Stimulated activated CD8-positive, alpha-beta memory T cell treated with anti-CD3 and anti-CD28 coated beads, Interleukin-12 subunit alpha, Interleukin-12 subunit beta, amount 100 ng/mL, for 1 hour (primary cell): ENCODE measurements at places on chromosomes 7 and 10.

- DNase-seq = no peak
Observed at GRCh38 chr7:128141683-128142195, 99.3 kb upstream of the LEP start.

DNA sequence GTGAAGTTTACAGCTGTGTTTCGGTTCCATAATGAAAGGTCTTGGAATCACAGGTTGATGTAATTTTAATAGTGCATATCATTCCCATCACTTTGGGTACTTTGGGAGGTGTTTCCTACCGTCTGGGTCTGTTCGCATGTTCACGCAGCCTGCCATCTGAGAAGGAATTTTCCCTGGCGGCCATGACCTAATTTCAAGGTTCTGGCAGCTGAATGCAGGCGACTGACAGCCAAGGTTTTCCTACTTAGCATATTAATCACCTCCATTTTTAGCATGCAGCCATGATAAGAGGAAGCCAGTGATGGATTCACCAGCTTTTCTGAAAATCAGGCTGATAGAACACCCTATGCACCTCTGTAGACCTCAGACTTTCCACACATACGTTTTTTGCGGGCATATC lies 319.1 kb upstream of the TMEM229A start:
- no peak for DNase-seq

GRCh38 chr7:38748056-38748610 lies 117.0 kb upstream of the AMPH start:
- DNase-seq = no peak

DNA sequence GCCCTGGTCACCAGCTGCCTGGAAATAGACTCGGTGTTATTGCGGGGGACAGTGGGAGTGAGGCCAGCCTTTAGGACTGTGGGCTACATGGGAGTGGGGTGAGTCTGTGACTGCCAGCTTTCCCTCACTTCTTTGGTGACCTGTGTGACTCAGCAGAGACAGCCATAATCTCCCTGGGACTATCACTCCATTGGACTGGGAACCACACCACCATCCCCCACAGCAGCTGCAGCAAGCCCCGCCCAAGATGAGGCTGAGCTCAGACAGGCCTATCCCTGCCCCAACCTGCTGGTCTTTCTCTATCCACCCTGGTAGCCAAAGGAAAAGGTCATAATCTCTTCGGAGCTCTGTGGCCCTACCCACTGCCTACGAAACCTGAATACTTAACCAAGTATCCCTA lies 263.2 kb downstream of the FZD1 start:
- DNase-seq = no peak

DNA sequence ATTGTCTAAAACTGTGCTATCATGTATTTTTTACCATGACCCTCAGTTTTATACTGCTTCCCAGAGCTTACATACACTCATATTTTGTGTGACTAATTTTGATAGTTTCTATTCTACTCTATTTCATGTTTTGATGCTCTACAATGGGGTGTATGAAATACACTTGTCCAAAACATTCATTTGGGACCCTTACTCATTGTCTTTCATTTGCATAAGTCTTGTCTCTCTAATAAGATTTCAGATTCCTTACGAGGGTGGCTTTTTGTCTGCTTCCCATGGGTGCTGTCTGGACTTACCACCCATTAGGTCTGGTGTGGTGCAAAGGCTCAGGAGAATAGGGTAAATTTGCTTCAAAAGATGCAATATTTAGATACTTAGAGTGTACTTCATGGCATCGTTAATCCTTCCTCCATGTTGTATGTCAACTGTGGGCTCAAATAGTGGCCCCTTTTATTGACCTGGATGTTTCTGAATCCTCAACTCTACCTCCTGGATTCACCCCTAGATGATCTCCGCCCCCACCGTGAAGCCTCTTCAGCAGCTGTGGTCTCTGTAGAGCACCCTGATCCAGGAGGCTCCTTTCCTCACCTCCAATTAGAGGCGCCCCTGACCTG lies 3.6 kb upstream of the GIMAP5 start:
- no peak for DNase-seq

- no peak for DNase-seq
Observed at GRCh38 chr10:119281581-119282071, 74.3 kb downstream of the GRK5 start.

GRCh38 chr10:101446947-101447346 lies 93.0 kb downstream of the BTRC start:
- no peak for DNase-seq

DNA sequence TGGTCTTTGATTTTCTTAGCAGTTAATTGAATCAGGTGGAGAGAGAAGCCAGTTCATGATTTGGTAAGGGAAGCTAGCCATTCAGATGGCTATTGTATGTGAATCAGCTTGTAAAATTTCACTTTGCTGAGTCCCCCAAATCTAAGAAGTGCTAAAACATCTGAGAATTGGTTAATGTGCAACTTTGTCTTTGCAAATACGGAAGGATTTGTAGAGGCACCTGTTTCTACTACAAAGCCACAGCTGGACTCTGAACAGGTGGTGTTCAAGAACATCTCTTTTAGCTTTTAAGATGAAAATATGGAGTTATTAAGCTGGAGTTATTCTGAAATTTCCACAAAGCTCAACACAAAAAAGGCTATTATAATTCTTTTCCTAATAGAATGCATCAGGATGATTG lies 132.6 kb downstream of the VPS50 start:
- no peak for DNase-seq

DNA sequence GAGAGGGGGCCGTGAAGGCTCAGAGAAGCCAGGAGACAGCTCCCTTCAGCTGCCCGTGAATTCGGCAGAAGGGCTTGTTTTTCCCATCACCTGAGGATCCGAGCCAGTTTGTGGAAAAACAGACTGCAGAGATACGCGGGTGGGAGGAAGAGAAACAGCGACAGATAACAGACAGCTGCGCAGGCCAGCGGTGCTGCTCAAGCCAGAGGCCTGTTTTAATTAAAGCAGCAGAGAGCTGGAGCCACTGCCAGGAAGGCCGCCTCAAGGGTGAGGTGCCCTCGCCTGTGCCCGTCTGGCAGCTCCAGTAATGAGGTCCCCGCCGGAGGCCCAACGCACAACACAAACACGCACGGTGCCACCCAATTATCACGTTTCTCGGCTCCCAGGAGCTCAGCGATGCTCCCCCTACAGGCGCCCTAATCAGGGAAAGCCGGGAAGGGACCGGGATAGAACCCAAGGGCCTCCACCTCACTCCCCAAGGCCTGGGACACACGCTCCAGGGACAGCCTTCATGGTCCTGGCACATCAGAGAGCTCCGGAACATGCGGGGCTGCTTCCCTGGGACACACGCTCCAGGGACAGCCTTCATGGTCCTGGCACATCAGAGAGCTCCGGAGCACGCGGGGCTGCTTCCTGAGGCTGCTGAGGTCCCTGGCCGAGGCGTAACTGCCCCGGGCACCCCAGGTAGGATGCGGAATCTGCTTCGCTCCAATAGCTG lies 60.6 kb upstream of the DNAAF5 start:
- DNase-seq = no peak

DNA sequence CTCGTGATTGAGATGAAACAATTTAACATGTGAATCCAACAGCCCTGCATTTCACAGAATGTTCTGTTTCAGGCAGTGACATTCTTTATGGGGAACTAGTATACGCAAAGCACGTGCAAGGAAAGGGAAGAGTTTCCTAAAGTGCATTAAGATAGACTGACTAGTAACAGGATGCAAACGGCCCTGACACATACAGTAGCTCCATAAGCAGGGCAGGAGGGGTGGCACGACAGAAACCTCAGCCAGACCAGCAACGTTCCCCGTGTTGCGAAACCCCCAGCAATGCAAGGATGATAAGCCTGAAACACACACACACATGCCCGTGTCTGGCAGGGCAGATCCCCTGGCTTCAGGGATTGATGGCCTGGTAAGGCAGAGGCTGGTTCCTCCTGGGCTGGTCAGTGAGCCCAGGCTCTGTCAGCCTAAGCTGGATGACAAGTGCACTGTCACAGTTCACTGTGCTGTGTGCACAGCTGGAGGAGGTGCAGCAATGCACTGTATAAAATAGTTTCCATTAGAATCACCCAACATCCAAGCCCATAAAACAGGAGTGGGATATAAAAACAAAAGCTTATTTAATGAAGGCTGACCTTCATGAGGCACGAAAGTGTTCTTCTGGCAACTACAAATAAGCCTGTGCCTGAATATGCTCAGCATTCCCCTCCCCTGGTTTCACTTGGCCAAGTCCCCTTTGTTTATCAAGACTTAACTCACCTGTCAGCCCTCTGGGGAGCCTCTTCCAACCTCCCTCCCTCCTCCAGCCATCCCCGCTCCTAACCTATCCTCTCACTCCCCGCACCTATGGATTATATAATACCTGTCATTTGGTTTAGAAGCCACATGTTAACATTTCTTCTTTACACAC lies 88.8 kb downstream of the GSAP start:
- DNase-seq = no peak

DNA sequence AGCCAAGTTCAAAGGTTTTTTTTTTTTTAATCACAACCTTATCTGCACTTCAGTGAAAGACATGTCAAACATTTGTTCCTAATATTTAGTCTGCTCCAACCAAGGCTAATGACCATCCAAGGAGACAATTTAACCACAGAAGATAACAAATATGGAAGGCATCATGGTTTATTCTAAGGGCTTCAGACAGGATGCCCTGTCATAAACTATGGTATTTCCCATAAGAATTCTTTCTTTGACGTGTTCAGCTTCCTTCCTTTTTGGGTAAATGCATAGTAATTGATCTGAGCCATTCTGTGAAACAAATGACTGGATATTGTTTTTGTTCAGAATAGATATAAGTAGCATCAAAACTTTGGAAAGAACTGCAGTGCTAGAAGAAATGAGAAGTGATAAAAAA lies 326.5 kb upstream of the AOAH start:
- DNase-seq = no peak

GRCh38 chr7:134548877-134549276 lies at the start of gene AKR1B15:
TSS of gene AKR1B15 (plus strand) at chr7:134549110. CDS start at chr7:134564620, 15,510 bp downstream.
- DNase-seq = no peak

DNA sequence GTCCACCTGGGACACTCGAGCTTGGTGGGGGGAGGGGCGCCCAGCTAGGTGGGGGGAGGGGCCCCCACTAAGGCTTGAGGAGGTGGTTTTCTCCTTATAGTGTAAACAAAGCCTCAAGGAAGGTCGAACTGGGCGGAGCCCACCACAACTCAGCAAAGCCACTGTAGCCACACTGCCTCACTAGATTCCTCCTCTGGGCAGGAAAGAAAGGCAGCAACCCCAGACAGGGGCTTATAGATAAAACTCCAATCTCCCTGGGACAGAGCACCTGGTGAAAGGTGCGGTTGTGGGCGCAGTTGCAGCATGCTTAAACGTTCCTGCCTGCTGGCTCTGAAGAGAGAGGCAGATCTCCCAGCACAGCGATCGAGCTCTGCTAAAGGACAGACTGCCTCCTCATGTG lies 133.1 kb downstream of the SNX13 start:
- DNase-seq = no peak

DNA sequence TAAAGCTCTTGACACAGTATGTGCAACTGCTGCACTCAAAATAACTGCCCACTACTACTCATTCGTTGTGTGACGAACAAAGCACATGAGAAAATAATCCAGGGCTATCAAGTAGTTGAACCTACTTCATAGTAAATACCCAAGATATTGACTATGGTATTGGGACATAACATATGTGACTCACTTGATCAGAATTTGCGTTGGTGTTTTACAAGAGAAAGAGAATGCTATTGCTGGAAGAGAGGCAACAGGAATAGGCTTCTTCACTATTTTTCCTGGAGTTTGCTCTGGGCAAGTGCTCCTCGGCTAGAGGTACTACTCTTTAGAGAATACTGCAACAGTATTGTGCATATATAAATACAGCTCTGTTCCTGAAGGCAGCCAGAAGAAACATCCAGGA lies 2.5 kb downstream of the DGKB start:
- no peak for DNase-seq

- DNase-seq = no peak
Observed at GRCh38 chr10:103232131-103232673, 13.5 kb upstream of the RPEL1 start.

DNA sequence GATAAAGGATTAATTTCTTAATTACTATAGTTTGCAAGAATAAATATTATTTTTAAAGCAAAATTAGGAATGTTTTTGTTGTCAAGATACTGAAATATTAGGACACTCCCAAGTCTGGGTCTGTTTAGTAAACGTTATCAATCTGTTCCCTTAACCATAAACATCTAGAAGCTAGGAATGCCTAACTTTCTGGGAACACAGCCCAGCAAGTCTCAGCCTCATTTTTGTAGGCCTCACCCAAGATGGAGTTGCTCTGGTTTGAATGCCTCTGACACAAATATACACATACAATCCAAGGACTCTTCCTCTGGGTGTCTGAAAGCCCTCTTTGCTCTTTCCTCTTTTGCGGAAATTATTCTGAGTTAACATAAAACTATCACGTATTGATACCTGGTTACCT lies 487.4 kb upstream of the CELF2 start:
- DNase-seq = no peak

DNA sequence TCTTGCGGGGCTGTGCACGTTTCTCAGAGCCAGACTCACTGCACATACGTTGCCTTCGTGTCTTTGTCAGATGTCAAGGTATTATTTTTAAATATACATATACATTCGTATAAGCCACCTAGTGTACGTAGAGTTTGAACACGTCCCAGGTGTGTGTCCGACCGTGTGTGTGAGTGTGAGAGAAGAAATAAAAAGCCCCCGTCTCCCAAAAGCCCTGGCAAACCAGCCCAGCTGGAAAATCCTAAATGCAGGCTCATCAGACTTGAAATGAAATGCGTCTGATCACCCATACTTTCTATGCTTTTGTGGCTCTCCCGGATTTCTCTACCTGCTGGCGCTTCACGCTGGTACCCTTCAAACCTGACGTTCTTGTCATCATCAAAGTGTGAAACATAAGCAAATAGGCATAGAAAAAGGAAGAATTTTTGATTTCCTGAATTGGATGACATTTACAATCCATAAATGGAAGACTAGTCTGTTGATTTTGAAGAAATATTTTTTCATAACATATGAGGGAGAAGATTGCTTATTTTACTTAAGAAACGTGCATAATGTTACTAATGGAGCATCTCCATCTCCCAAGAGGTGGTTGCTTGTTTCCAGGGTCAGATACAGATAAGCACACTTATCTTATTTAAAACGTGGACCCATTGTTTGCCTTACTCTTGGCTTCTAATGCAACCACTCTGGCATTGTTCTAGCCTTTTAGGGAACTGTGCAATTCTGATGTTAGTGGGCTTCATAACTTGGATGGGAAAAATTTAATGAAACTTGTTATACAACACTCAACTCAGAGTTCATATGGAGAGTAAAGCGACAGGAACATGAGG lies 971 bp downstream of the PRKG1 start:
- DNase-seq = no peak

GRCh38 chr7:135147899-135148721 lies at the start of gene TMEM140:
TSS of gene TMEM140 (plus strand) at chr7:135148072. CDS start at chr7:135164442, 16,370 bp downstream.
- DNase-seq = no peak

- DNase-seq = no peak
Observed at GRCh38 chr10:113133497-113134115, 183.6 kb downstream of the TCF7L2 start.

GRCh38 chr7:104909096-104909495 lies 104.9 kb upstream of the KMT2E start:
- no peak for DNase-seq

GRCh38 chr7:1853431-1853985 lies 183.4 kb downstream of the ELFN1 start:
- DNase-seq = no peak

GRCh38 chr10:87829986-87830729 lies 12.1 kb upstream of the ATAD1 start:
- no peak for DNase-seq
